ENCODE measurements at places on chromosomes 3 and 15.

DNA sequence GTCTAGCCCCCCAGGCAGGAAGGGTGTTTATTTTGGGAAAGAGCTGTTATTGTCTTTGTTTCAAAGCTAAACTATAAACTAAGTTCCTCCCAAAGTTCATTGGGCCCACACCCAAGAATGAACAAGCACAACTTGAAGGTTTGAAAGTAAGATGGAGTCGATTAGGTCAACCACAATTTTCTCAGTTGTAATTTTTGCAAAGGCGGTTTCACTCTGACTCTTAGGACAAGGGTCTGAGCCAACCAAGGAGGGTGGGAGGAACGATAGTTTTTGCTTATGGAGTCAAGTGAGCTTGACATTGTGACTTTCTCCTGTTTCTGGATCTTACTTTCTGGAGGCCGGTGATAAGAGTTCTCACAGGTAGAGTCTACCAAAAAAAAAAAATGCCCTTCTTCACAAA lies 5.8 kb upstream of the ZNF770 start:
- DNase-seq: no peak

DNA sequence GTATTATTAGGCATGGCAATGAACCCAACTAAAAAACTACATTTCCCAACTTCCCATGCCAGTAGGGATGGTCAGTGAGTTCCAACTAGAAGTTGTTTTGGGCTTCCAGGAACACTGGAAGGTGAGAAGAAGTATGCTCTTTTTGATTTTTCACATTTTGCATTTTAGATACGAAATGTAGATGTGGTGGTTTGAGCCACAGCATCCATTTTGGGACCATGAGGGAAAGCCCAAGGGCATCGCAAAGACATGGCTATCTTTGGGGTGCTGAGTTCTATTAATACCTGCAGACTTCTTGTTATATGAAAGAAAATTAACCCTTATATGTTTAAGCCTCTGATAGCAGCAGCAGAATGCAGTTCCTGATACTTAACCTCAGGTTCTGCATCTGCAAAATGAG lies 62.9 kb downstream of the PTPRG start:
- no peak for DNase-seq

GRCh38 chr3:128878556-128879124 lies 780 bp upstream of the ACAD9 start:
- peak; percentile 9 for DNase-seq

GRCh38 chr15:71054286-71054952 lies 60.9 kb upstream of the THSD4 start:
- no peak for DNase-seq

GRCh38 chr3:5172018-5172417 lies 15.5 kb upstream of the EDEM1 start:
- DNase-seq: no peak

DNA sequence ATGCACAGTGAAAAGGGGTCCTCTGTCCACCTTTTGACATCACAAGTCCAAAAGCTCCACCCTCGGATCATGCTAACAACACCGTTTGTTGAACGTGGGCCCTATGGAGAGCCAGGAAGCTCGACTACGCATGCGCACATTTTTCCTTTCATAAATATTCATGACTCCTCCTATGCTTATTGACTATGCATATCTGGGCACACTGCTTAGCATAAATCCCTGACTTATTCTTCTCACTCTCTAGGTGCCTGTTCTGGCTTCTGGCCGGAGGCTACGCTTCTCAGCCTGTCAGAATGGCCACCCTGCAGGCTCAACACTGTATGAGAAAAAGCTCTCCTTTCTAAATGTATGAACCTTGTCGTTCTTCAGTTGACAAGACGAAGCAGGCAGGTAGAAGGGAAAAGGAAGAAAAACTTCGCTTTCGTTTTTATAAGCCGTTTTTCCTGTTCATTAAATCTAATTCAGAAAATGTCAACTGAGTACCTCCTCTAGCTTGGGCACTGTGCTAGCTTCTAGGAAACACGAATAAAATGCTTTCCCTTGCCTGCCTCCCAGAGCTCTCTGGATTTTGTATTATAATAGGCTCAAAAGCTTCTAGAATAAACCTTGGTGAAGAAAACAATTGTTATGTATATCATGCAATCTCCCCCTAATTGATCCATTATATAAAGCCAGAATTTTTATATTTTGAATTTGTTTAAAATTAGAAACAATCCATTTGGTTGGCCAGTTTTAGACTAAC lies 207.7 kb downstream of the ATP10A start:
- no peak for DNase-seq

DNA sequence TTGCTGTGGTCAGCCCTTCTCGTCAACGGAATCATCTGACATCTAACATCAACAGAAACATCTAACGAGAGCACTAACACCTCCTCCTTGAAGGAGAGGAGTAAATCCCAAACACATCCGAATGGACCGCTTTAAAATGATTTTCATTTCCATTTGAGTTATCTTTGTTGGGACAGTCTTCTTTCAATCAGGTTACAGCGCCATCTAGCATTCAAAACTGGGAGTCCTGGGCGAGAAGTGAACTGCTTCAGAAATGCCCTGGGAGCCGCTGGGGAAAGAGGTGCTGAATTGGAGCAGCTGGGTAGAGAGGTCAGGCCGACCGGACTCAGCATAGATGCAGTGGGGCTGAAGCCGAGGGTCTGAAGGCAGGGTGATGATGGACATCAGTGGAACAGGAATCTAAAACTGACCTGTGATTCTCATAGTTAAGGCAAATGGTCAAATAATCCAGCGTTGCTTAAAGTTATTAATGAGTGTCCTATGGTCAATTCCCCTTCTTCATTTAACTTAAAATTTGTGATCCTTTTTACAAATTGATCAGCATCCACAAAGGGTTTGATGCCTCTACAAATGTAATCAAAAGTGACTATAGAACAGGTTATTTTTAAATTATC lies 170.0 kb upstream of the NDN start:
- no peak for DNase-seq

GRCh38 chr3:126956866-126957650 lies 25.9 kb upstream of the PLXNA1 start:
- no peak for DNase-seq

DNA sequence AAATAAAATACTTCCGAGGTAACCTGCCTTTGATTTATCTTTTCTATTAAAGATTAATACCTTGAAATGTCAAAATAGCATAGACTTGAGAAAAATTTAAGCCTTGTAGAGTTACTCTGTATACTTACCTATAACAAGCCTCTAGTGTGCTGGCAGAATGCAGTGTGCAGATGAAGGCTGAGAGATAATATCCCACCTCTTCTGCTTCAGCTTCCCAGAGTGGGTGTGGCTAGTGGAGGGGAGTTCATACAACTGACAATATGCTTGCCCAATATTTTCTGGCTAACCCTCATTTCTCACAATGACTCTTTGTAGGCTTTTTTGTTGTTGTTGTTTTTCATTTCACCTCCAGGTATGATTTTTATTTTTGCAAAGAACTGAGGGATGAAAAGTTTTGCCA lies 15.7 kb upstream of the ZBTB20 start:
- no peak for DNase-seq

- DNase-seq: no peak
These were observed 26.1 kb downstream of the PLXNB1 start for GRCh38 chr3:48403533-48404439.

GRCh38 chr15:41882689-41883483 lies 11.0 kb downstream of the SPTBN5 start:
- no peak for DNase-seq

GRCh38 chr15:88617031-88617722 lies 4.0 kb upstream of the AEN start:
- no peak for DNase-seq

- no peak for DNase-seq
These were observed 16.2 kb downstream of the TIMP4 start for GRCh38 chr3:12142476-12142875.

DNA sequence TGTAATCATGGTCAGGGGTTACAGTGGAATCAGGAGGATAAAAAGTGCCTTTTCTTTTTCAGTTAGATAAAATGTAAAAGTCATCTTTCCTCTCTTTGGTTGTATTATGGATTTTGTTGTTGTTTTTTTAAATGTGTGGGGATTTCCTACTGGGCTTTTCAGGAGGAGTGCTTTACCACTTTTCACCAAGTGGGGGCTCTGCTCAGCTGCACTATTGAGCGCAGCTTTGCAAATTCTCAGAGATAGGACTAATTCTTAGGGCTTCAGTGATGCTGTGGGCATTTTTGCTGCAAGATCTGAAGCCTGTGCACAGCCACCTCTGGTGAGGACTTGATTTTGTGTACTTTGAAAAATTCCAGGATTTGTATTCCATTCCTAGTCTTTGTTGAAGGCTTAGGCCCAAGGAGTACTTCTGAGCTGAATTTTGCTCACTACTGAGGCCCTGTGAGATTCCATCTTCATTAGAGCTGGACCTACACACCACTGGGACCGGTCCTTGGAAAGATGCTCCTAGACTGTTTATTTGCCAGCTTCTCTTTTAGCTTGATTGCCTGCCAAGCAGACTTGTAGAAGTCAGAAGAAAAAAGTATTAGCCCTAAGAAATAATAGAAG lies 7.5 kb downstream of the GNB5 start:
- DNase-seq: no peak

DNA sequence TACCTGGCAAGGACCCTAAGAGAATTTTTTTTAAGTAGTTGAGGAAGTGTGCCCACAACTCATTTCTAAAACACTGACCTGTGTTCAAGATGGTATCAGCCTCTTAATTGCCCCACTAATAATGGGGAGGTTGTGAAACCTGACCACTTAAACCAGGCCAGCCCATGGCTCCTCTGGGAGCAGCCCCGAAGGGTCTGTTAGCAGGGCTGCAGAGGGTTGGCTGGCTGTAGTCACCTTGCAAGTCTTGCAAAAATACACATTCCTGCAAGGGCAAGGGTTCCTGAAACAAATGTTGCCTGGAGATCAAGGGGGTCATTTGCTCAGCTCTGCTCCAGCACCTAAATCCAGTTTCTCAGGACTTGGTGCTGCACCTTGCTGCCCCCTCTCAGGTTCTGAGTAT lies 3.2 kb downstream of the IL17RD start:
- DNase-seq: no peak

GRCh38 chr3:126308394-126309125 lies 48.6 kb downstream of the KLF15 start:
- DNase-seq: no peak

GRCh38 chr3:120678984-120679383 lies 3.1 kb downstream of the HGD start:
- DNase-seq: no peak

DNA sequence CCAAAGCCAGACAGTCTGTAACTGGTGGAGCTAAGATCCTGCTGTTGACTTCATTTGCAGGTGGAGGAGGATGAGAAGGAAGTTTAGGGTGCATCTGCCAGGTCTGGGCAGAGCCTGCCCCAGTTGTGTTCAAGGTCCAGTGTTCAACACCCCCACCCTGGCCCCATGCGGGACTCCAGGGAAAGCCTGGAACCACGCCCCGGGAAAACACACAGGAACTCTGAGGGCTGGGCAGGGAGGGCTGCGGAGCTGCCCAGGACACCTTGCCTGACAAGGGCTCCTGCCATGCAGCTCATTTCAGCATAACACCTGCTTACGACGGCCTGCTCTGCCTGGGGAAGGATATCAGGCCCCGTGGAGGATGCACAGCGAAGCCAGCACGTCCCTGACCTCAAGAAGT lies 286.3 kb downstream of the XXYLT1 start:
- DNase-seq: no peak

DNA sequence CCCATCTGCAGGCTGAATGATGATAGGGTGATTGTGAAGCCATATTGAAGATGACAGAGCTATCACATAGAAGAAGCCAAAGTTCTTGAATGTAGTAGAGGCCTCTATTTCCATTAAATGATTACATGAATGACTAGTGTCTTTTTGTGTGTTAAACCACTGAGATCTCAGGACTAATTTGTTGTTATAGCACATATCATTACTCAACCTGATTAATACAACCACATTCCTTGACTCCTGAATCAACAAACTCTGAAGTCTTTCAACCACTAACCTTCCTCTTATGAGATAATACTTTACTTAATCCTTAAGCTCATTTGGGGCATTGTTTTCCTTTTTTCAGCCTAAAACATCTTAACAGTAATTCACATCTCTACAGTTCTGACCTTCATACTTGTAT lies 564.5 kb upstream of the ADAMTS9 start:
- no peak for DNase-seq

DNA sequence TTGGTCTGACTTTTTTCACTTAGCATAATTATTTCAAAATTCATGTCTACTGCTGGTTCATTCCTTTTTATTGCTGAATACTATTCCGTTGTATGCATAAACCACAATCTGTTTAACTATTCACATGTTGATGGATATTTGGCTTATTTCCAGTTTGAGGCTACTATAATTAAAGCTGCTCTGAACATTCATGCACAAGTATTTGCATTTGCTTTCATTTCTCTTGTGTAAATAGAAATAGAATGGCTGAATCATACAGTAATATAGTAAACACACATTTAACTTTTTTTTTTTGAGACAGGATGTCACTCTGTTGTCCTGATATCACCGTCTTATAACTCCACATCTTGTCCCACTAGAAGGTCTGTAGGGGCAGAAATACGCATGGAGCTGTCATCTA lies 57.3 kb downstream of the NMNAT3 start:
- DNase-seq: no peak

DNA sequence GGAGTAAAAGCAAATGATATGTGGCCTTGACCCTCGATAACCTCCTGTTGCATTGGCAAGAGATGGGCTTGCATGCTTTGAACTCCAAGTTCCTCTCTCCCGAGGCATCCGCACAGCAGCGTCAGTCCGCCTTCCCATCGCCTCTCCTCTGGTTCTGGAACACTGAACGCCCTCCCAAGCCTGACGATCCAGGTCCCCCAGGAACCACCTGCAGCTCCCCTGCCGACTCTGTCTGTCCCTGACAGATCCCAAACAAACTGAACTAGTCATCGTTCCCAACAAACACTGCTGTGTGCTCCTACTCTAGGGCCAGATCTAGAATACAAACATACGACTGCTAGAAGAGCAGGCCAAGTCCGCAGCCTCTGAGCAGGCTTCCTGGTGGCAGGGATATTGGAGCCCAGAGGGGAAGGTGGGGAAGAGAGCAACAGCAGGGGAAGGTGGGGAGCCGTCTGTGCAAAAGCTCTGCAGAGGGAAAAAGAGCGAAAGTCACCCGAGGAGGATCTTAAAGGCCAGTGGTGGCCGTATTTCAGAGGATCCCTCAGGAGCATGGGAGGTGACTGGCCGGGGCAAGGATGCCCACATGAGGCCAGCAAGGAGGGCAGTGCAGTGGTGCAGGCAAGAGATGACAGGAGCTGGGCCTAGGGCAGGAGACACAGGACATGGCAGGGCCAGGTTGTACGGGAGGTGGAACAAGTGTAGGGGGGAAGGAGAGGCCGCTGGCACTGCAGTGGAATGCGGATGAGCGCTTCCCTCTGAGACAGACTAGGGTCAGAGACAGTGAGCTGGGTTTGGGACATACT lies 50.8 kb downstream of the PCSK6 start:
- DNase-seq: no peak
